Right renal cortex interstitium (tissue), 3 donors: ENCODE measurements at places on chromosomes 5 and 9.
A peak's percentile ranks its signal among the peaks of the same experiment; 100 is the strongest.

DNA sequence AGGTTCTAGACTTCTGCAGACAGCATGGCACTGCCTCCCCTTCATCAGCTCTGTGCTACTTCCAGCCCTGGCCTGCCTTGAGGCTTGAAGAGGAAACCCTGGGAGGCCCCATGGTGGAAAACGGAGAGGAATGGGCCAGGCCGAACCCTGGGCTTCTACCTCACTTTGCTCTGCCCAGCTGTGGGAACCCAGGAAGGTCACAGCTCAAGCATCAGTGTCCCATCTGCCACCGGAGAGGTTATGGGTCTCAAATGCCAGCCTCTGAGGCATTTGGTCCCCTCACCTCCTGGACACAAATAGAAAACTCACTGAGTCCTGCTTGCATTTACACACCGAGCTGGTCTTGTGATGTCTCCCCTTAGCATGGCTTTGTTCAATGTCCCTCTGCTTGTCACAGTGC is 80.1 kb upstream of the ALDH1B1 start:
- DNase-seq: no peak

DNA sequence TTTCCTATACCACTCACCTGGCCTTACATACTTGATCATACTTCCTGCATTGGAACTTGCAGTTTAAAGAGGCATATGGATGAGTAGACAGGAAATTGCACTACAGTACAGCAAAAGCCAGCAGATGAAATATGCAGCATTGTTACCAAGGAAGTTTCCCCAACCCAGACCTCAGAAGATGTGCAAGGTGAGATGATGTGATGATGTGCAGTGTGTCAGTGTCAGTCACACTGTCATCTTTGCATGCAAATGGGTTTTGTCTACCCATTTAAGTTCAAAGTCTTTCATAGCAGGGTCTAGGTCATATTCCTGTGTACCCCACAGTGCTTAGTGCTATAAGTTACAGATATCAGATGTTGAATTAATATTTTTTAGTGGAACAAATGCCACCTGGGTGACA is 89.3 kb upstream of the CER1 start:
- no peak for DNase-seq

DNA sequence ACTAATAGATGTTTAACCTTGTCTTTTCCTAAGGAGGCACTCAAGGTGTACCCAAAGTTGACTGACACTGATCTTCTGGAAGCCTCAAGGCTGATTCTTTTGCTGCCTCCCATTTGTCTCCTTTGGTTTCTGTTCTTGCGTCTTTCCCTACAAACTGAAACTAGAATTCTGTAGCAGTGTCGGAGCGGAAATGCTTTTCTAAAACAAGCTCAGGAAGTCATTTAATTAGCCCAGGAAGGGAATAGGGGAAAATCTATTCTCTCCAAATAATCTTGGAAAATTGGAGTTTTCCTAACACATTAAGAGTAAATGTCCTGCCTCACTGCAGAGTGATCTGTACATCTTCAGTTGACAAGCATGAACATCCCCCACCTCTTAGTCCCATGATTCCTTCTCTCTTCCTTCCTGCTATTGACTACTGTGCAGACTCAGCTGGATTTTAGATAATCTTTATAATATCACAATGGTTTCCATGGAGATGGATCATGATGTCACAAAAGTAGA is 182.7 kb downstream of the NR3C1 start:
- no peak for DNase-seq

DNA sequence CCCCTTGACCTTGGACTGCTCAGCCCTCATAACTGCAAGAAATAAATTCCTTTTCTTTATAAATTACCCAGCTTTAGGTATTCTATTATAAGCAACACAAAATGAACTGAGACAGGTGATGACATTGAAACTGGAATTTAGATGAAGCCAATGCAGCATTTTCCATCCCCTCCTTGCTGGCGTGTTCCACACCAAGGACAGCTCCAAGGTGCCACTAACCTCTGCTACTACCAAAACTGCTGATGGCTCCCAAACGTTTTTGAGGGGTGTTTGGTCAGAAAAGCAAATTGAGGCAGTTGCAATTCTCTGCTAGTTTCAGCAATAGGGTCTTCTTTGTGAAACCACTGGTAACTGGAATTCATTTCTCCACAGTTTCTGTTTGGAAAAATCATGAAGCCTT is 124.8 kb downstream of the DRD1 start:
- DNase-seq: no peak

DNA sequence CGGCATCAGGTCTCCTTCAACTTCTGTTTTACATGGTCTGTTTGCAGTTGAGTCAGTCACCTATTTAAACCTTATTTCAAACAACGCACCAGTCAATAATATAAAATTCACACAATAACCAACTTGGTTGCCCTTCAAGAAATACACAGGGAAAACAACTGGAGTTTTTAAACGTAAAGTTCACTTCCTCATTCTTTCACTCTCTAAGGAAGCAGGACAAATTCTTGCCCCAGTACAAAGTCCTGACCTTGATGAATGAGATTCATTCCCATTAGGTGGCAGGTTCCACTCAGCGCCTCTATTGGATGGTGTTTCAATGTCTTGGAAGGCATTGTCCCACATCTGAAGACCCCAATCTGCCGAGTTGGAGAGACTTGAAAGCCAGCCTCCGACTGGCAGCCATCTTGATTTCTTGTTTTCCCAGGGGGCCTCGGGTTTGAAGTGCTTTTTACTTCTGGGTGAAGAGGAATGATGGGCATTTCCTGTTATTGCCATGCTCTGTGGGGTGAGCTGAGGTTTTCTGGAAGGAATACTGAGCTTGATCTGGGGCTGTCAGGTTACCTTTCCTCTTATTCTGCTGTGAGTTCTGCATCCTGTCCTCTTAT is 105.0 kb downstream of the ACER2 start:
- DNase-seq: no peak

DNA sequence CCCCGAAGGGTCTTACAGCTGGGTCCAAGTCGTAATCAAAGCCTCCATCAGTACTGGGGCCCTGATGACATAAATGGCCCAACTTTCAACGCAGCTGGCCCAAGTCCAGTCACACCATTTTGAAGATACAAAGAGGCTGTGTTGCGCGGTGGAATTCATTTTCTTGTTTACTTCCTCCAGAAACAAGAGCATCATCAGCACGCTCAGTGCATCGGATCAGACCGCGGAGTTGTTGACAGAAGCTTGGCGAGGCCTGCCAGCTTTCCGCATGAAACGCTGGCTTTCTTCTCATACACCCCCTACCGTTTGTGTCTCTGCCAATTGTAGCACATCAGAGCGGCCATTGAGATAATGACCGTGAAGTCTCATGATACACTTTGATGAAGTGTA is 101.7 kb upstream of the SPATA31D4 start:
- no peak for DNase-seq

DNA sequence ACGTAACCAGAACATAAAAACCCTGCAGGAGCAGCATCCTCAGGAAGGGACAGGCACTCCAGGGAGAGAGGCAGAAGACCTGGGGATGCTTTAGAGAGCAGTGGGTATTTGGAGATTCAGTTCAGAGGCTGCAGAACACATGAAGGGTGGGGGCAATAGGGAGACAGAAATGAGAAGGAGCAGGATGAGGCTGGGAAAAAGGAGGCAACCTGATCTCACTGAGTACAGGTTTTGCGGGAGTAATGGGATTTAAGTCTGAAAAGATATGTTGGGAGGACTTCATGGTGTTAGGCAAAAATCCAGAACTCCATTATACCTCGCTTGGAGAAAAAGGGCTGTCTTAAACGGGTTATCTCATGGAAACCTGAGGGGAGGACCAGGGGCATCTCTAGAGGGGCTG is 41.3 kb upstream of the GARNL3 start:
- DNase-seq: no peak

DNA sequence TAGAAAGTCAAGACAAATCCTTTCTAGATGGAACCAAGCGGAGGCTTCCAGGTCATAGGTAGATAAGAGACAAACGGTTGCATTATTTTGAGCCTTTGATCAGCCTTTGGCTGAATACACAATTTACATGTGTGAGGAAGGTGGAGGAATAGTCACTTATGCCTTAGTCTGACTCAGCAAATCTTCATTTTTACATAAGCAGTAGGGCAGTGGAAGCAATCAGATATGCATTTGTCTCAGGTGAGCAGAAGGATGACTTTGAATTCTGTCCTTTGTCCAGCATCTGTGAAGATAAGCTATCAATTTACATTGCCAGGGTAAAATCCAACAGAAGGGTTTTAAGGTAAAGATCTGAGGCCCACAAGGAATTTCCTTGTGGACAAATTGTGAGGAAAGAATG is 23.8 kb downstream of the TUSC1 start:
- no peak for DNase-seq

DNA sequence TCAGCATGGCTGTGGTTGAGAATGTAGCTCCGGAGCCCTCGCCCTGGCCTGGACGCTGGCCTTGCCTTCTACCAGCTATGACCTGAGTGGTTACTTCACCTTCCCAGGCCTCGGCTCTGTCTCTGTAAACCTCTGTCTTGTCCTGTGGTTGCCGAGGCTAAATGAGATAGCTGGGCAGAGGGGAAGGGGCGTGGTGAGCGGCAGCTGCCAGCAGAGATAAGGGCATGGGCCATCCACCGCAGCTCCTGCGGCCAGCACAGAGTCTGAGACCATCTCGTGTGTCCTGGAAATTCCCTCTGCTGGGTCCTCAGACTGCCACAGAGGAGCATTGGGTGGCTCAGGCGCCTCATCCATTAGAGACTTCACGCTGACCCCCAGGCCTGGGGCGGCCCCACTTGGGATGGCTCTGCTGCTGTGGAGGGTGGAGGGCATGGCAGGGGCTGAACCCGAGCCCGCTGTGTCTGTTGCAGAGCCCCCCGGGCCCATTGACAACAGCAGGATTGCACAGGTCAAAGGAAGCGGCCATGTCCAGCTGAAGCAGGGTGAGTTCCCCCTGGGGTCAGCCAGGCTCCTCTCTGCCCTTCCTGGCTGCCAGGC is 43.9 kb downstream of the USP20 start:
- no peak for DNase-seq

DNA sequence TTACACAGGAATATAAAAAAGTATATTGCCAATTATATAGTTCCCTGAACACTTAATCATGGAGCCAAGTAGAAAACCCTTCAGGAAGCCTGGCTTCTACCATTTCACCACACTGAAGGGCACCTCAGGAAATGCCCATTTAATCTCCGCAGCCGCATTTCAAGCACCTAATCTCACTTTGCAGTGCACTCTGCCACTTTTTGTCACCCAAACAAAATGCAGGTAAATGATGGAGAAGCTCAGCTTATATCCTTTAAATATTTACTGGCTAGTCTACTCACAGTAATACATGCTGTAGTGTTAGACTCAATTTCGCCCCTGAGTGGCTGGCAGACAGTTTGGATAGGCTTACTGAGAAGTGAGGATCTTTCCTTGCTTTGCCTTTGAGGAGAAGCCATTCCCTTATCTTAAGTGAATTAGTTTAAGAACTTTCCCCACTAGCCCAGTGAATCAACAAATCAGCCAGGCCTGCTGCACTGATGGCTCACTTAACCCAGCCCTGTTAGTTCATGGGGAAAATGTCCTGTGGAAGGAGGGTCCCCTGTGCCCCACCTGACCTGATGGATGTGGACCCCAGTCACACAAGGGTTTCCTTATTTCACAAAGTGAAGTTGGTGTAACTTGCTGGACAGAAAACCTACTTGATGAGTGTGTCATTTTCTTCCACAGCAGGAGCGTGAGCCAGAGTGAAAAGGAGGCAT is 209.7 kb downstream of the CAAP1 start:
- DNase-seq: no peak

GRCh38 chr5:138716456-138716924 is 36.7 kb upstream of the CTNNA1 start:
- no peak for DNase-seq

- DNase-seq: peak; percentile 8
Observed at GRCh38 chr9:133199648-133200321, 9.3 kb downstream of the OBP2B start.

- no peak for DNase-seq
Observed at GRCh38 chr5:19855931-19856330, 132.1 kb downstream of the CDH18 start.

DNA sequence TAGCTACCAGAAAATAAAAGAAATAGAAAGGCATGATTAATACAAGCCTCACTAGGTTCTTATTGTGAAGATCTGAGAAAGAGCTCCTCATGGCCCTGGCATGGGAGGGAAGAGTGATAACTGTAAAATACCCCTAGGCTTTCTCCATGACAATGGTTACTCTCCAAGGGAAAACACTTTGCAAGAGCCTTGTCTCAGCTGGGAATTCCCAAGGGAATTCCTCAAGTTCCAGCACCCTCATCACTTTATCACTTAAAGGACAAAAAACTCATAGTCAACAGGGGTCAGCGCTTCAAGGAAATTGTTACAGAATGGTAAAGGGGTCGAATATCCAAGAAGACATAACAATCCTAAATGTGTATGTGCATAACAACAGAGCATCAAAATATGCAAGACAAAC is 21.2 kb downstream of the SYK start:
- no peak for DNase-seq
